Dorsolateral prefrontal cortex (tissue), 122 donors: ENCODE measurements at places on chromosomes 5 and 9.
A peak's percentile ranks its signal among the peaks of the same experiment; 100 is the strongest.

DNA sequence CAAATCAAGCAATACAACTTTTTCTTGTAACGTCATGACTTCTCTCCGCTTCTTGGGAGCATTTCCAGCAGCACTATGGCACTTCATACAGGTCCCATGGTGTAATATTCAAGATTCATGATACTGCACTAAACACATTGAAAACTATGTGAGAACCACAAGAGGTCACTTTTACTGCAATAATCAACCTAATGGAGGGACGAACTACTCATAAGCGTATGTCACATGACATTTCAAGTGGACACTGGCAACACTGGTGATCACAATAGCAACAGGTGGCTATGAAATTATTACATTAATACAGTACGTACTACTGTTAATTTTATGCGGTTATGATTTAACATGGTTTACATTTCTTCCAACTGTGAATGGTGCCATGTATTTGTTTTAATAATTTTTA is 78.6 kb upstream of the TBC1D9B start:
- no peak for DNase-seq

- DNase-seq = peak; percentile 72
These were observed 26.1 kb upstream of the ANXA2R start for GRCh38 chr5:43065948-43066798.

DNA sequence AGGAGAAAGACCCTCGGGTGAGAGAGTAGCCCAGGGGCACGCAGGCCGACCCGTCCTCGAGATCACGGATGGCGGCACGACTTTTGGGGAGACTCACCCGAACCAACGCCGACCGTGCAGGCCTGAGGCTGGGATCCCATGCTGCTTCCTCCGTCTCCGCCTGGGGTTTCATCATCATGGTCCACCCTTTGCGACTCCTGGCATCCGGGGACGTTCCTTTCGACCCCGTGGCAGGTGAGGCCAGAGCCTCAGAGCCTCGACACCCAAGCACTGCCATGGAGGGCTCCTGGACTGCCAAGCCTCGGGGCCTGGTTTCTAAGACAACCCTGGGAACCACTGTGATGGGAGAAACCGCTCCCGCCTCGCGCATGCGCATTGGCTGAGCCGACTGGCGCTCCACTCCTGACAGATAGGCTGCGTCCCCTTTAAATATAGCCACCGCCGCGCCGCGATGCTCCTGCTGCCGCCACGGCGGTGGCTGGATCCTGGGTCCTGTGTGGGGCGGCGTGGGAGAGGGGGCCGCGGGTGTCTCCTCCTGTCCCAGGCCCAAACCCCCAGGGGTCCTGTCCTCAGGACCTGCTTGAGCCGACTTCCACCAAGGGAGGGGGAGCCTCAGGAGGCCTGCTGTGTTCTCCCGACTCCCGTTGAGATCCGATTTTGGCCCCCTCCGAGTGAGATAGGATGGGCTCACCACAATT is 481.6 kb downstream of the SPATA31A7 start:
- DNase-seq = peak; percentile 29

DNA sequence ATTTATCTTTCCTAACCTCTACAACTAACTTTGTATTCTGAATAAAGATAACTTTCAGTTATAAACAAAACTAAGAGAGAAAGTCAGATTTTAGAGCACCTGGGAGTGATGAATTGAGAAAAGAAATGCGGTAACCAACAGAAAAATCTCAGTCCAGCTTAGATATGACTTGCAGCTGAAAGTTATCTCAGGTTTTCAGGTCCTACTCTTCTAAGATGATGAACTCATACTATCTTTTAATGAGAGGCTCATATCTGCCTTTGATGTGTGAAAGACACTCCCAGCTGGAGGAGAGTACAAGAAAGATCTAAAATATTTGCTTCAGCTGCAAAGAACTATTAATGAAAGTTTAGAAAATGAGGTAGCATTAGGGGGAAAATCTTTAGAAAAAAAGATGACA is 190.5 kb downstream of the DENND1A start:
- no peak for DNase-seq

GRCh38 chr9:14095277-14095676 is 218.7 kb downstream of the NFIB start:
- no peak for DNase-seq

DNA sequence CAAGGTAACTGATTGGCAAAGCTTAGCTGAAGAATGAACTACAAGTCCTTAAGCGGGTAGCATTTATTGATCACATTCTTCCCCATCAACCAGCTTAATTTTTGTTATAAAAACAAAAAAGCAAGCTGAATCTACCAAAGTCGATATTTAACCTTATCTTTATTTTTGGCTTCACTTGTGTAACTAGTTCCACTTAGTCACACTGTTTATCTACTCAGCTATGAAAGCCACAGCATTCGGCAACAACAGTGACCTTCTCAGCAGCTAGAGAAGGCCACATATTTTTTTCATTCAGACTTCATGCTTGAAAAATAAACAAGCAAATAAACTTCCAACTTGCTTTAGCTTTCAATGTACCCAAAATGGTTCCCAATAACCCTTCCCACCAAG is 69.4 kb downstream of the KLHL3 start:
- no peak for DNase-seq

DNA sequence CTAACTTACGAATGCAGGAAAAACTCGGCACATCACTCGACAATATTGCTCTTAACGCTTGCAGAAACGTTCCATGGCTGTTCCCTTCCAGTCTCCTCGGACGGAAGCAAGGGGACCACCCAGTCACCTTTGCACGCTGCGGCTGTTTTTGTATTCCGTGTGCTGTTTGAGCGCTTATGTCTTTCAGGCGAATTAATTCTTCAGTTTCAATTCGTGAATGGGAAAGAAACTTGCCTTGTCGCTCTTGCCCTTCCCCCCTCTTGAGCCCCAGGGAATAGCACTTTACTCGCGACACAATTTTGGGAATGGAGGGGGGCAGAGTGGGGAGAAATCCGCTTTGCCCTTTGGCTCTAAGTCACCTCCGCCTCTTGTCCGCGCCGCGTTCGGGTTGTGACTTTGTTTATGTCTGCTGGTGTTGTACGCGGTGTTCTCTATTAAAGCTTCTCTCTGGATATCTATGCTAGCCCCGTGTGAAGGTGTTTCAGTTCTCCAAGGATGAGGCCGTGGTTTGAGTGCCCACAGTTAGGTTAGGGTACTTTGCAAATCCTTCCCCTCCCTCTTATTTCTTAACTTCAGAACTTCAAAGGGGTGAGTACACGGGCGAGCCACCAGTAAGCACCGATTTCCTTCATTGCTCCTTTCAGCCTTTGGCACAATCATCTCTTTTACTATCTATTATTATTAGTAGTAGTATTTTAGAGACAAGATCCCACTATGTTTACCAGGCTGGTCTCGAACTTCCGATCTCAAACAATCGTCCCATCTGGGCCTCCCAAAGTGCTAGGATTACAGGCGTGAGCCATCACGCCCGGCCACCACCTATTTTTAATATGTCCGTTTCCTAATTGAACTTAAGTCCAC is 2.7 kb downstream of the FOXB2 start:
- no peak for DNase-seq

GRCh38 chr5:168064933-168065622 is 226.4 kb upstream of the WWC1 start:
- DNase-seq = no peak

GRCh38 chr5:376799-377325 is 55.3 kb downstream of the AHRR start:
- no peak for DNase-seq

DNA sequence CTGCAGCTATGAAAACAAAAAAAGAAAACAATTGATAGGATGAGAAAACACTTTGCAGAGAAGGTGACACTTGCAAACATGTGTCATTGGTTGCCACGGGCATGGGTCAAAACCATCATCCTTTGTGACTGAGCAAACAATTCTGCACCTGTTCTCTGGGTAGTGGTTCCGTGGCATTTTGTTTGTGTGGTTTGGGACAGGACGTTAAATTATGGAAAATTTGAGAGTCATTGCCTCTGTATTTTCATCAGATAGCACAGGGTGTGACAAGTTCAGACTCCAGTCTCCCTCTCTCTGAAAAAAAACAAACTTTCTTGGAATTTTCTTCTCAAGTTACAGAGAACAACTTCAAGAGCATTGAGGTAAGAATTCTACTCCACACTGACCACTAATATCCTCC is 113.4 kb upstream of the HMHB1 start:
- DNase-seq = no peak

DNA sequence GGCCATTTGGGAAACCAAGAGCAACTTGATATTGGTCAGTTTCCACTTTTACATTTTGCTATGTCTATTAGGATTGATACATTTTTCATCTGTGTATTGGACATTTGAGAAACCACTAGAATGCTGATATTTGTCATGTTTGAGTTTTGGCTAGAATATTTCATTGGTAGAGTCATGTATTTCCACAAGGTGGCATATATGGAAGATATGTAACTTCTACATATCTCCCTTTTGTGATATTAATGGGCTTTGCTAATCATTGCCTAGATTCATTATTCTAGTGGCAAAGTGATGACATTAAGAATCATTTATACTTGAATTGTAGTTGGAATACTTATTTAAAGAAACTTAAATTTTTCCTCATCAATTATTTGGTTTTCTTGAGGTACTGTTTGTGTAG is 692.9 kb upstream of the EDIL3 start:
- no peak for DNase-seq

DNA sequence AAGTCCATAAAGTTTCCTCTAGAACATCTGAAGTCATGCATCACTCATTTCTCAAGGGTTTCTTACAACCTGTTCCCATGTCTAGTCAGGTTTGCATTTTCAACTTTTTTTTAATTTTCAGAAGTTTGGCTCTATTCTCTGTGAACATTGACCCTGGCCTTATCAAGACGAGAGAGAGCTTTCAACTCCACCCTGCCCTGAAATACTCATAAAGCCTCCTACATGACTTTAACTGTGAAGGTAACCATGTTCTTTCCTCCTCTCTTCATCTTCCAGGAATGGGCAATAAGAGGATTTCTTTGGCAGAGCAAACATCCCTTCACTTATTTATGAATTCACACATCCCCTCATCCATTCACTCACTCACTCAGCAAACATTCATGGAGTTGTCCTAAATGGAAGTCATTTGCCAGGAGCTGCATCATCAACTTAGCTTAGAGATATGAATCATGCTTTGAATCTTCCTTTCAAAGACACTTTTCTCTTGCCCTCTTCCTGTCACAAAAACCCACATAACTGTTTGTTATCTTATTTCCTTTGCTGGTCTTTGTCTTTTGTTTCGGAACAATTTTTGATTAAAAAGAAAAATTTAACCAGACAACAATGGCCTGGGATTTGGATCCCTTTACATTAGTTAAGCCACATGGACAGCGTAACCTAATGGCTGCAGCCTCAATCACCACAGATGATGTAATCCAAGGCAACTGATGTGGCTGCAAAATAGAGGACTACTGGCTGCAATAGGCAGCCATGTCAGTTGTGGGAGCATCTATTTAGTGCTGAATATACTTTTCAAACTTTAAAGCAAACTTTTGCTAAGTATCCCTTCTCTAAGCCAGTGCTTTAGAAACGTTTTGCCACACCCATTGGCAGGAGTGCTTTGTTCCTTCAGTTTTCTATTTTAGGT is 43.0 kb upstream of the GNAQ start:
- no peak for DNase-seq

DNA sequence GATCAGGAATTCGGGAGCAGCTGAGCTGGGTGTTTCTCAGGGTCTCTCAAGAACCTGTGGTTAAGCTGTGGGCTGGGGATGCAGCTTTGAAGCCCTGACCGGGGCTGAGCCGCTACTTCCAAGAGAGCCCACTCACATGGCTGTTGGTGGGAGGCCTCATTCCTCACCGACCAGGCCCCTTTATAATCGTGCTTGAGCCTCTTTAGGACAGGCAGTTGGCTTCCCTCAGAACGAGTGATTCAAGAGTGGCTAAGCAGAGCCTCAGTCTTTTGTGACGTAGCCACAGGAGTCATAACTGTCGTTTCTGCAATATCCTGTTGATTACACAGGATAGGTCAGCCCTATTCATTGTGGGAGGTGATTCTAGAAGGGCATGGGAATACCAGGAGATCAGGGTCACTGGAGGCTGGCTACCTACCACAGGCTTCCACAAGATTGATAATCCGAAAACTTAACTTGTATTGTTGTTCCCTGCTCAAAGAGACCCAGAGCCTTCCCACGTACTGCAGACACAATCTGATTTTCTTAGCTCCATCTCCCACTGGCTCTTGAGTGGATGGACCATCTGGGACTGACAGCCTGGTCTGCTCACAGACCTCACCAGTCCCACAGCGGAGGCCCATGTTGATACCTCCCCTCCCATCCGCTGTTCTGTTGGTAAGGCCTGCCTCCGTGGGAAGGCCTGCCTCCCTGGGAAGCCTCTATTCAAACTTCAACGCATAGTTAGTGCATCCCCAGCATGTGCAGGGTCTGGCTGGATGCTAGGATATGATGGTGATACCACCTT is 3.0 kb upstream of the ERGIC1 start:
- DNase-seq = no peak

- DNase-seq = no peak
These were observed 84.3 kb upstream of the PANK3 start for GRCh38 chr5:168663276-168664004.

- no peak for DNase-seq
These were observed 139.8 kb downstream of the DOCK8 start for GRCh38 chr9:354453-354852.

- no peak for DNase-seq
These were observed 32.3 kb upstream of the EGFLAM start for GRCh38 chr5:38226091-38226490.

- DNase-seq = no peak
These were observed 318.4 kb upstream of the ZNF608 start for GRCh38 chr5:125064621-125065438.

GRCh38 chr5:139459451-139459934 is 3.0 kb downstream of the ECSCR start:
- DNase-seq = no peak

DNA sequence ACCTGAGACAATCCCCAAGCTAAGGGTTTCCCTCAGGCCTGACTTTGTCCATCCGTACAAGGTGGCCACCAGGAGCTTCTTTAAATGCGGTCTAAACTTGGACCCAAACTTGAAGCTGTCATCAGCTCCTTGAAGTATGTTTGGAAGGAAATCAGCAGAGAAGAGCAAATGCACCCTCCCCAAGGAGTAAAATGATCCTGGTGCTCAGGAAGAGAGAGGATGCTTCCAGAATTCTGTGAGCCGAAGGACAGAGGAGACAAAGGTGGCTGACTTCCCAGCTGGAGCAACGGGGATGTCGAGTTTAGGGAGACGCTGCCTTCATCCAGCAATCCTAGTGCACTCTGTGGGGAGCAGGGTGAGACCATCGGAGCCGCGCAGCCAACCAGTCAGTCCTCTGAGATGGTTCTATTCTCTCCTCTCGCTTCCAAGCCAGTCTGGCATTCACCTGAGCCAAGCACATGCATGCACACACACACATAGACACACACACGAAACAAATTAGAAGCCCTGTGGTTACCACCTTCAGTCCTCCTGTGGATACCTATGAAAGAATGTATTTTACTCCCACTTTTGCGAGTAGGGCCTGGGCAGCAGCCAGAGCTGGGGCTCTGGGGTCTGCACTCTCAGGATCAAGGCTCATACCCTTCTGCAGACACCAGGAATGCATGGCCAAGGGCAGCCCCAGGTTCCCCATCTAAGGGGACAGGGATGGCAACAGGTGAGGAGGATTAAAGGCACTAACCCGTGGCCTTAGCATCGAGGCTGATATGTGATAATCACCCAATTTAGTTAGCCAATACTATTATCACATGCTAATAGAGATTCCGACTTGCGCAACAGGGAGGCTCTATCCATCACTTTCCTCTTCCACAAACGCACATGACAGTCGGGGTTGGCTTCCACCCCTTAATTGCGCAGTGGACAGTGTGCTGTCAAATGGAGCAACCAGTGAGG is 75.8 kb downstream of the GTF3C4 start:
- no peak for DNase-seq
